ENCODE measurements at places on chromosomes 11 and 22.

DNA sequence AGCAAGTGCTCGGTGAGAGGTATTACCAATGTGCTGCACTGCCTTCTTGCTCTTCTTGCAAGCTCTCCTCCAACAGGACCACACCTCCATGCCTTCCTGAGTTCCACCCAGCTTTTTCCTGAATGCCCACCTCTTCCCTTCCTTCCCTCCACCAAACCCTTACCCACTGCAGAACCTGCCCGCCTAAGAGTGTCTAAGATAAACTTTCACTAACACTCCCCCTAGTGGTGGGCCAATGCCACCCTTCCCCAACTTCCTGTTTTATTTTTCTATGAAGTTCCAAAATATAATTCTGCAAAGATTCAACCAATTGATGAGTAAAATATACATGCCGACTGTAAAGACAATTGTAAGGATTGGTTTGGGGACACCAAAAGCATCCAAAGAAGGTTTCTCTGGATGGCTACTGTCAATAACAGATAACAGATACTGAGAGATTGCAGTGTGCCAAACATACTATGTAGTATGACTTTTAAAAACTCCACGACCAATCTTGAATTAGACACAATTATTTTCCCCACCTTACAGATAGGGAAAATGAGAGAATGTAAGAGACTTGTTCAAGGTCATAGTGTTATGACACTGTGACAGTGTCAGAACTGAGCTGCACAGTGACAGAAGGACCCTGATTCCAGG lies 38.6 kb upstream of the BMAL1 start:
- peak; percentile 70 for DNase-seq

- no peak for DNase-seq
Observed at GRCh38 chr11:11464555-11464954, 111.5 kb upstream of the CSNK2A3 start.

- DNase-seq, result no peak
Observed at GRCh38 chr11:76512851-76513653, 68.2 kb downstream of the EMSY start.

DNA sequence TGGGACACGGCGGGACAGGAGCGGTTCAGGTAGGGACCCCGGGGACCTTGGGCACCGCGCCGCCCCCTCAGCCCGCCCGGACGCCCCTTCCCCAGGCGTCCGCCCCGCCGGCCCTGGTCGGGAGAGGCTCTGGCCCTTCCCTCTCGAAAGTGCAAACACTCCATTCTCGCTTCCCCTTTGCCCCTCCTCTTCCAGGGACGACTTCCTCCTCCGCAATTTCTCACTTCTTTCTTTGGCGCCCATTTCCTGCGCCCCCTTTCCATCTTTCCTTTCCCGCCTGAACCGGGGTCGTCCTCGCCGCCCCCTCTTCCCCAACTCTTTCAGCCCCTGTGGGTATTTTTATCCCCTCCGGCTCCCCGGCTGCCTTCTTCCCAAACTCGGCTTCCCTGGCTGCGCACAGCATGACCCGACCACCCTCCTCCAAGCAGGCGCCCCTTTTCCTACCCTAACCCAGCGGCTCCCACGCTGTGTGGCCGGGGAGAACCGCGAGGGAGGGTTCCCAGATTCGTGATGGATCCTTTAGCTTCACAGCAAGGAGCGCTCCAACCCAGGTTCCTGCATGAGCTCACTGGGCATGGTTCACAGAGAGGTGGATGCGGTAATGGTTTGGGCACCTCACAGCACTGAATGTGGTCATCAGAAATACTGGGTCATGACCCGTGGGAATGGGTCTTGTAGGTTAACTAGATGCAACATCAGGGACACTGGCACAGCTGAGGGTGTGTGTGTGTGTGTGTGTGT lies 689 bp downstream of the RAB39A start:
- DNase-seq, result peak; percentile 5

DNA sequence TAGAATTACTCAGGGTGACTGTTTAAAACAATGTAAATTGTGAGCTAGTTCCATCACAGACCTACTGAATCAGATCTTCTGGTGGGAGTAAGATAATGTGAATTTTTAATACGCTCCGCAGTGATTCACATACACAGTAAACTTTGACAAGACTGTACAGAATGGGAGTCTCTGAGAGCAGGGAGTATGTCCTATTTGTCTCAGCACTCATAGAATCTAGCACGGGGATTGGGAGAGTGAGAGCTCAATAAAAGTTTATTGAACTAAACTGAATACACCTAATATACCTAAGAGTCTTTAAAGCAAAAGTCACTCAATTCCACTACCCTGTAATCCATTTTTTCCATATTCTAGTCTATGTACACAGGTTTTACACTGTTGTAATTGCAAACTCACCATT lies 11.2 kb upstream of the GAB2 start:
- no peak for DNase-seq

GRCh38 chr22:49934160-49934890 lies 15.9 kb downstream of the CRELD2 start:
- peak; percentile 65 for DNase-seq

DNA sequence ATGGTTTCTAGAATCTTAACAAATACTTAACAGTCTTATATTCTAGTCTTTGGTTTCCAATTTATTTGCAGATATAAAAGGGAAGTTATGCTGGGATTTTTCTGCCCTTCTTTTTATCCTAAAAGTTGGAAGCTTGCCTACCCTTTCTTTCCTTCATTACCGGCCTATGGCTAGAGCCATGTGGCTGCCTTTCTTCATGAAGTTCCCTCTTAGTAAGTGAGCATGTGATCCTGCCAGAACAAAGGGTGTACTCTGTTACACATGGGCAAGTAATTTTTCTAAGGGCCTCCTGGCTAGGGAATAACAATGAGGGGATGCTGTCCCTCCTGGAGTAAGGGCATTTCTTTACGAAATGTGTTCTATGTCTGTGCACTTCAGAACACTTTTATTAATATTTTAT lies 252.1 kb upstream of the PITPNB start:
- DNase-seq, result no peak

DNA sequence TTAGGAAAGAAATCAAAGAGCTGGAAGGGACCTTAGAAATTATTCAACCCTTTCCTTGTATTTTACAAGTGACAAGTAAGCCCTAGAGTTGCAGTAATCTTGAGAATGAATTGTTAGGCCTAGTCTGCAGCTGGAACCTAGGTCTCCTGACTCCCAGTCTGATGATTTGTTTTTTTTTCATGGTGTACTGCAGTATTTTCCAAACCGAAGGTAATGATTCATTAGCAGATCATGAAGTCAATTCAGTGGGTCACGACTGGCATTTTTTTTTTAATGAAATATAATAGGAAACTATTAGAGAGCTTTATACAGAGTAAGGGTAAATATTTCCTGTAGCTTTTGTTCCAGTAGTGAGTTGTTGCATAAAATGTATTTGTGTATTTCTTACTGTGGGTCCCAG lies 42.8 kb downstream of the EXT2 start:
- DNase-seq, result no peak

- DNase-seq, result no peak
Observed at GRCh38 chr11:13782390-13783075, 114.1 kb downstream of the FAR1 start.

DNA sequence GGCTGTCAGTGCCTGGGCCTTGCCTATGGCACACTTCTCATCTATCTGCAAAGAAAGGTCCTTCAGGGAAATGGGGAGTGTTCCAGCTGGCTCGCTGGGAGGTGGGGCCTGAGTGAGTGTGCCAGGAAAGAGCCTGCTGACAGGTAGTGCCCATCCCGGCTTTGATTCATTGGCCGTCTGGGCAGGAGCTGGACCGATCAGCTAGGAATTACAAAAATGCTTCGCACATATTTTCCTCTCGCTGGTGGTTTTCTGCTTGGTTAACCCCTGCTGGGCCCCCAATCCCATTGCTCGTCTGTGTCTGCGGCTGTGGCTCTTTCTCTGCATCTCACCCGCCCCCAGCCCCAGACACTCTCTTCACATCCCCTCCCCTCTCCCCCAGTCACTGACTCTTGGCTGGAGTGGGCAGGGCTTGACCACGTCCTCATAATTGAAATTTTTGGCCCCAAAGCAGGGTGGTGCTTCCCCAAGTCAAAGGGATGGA lies 10.8 kb downstream of the LIF start:
- no peak for DNase-seq

- DNase-seq, result no peak
Observed at GRCh38 chr11:39817241-39817640, 1642.2 kb downstream of the LRRC4C start.

- no peak for DNase-seq
Observed at GRCh38 chr11:42407341-42407740, 904.5 kb upstream of the API5 start.

DNA sequence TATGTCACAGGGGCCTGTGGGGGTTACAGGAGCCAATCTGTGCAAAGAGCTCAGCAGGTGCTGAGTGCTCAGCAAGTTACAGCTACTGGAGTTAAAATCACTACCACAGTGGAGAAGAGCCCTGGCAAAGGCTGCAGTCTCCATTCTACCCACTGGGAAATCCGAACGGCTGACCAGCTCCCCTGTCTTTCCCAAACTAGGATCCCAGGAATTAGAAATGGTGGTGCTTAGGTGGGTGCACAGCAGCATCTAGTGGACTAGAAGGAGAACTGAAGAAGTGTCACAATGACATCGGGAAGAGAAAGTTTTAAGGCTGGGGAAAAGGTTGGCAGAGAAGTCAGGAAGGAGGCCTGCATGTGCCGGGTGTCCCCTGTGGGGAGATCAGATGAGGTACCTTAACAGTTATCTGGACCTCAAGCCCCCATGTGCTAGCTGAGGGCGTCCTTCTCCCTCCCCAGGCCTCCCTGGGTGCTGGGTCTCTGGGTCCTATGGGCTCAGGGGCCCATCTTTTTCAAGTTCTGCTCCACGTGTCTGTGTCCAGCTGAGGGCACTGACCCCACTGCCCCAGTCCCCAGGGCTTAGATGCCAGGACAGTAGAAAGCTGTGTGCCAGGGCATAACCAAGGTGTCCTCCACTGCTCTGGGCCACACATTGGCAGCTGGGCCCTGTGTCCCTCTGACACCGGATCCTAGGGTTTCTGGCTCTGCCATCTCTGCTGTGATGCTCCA lies 1.9 kb downstream of the PIWIL3 start:
- DNase-seq, result no peak

GRCh38 chr22:26579331-26579886 lies 10.5 kb downstream of the TPST2 start:
- peak; percentile 67 for DNase-seq
